ENCODE measurements at places on chromosomes 1 and 21.
A peak's percentile ranks its signal among the peaks of the same experiment; 100 is the strongest.

DNA sequence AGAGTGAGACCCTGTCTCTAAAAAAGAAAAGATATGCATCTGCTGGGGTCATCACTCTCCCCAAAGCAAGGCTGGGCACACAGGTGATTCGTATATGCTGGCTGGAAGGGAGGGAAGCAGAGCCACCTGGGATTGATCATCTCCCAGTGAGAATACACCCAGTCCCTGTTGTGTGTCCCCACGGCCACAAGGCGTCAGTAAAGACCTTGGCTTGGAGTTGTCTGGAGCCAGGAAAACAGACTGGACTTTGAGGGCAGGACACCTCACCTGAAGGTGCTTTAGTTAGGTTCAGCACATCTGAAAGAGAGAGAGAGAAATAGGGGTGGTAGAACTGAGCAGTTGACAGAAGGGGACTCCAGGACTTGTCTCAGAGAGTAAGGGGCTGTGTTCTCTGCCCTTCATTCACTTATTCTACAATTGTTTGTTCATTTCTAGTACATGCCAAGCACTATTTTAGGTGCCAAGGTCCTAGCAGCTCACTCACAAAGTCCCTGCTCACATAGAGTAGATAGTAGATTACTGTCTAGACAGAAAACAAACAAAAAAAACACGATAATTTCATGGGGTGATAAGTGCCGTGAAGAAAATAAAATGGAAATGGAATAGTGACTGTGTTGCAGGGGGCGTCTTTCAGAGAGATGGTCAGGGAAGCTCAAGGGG, 13.5 kb downstream of the CITED4 start:
- no peak for DNase-seq

DNA sequence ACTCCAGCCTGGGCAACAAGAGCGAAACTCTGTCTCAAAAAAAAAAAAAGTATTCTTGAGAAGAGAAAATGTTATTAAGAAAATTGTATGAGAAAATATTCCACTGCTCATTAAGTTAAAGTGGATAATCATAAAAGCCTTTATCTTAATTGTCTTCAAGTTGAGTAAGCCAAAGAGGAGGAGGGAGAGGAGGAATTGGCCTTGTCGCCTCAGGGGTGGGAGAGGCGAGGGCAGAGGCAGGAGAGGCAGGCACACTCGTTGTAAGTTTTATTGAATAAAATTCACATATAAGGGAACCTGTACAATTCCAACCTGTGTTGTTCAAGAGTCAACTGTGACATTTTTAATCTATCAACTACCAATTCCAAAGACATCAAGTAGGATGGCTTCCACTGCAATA, 820.3 kb downstream of the USP25 start:
- DNase-seq: no peak

GRCh38 chr1:20484519-20485462, 1.2 kb downstream of the CAMK2N1 start:
- DNase-seq: peak; percentile 53

DNA sequence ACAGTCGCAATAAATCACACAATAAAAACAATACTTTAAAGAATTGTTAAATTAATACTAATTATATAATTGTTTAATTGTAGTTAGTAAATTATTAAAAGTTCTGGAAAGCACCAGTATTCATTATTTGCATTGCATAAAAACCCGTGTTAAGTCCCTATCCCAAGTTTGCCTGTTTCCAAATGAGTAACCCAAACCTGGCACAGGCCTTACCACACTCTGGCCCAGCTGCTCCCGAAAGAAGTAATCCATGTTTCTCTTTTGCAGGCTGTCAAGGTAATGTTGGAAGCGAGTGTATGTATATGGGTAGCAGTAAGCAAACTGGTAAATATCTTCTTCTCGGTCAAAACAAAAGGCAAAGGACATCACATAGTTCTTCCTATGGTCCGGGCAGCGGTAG, 268.7 kb upstream of the BEND5 start:
- DNase-seq: no peak

DNA sequence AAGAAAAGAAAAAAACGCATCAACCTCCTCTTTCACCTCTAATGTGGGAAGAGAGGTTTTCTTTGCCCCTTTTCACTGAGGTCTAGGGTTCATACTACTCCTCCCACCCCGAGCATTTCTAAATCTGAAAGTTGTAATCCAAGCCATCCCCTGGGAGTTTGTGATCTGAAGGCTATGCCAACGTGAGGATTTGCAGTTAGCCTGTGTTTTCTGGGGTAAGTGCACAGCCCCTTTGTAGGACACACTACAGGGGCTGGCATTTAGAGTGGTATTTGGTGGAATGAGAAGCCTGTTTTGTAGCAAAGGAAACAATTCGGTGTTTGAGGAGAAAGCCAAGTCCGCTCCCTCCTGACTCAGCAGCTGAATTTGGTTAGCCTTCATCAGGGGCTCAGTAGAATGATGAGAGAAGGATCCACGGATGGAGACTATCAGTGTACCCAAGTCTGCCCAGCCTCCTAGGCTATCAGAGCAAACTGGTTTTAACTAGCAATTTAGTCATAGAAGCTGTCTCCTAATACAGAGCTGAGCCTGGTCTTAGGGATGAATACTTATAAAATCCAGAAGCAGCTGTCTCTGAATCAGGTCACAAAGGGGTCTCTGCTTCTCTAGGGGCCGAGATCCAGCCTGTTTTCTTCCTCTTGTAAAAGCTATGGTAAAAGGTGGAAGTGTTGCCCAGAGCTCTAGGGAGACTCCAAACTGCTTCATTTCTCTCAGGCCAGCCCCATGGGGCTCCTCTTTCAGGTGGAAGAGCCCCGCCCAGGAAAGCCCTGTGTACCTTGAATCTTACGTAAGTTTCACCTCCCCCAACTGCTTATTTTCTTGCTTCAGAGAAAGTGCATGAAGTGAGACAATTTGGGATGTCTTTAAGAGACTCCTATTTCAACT, 2.1 kb downstream of the PCP4L1 start:
- no peak for DNase-seq

Measured in Right ventricle myocardium inferior (tissue), 1 donor.